Large intestine (tissue), 12 donors: ENCODE measurements at places on chromosomes 6 and 20. TPM values are rescaled to one million over a fixed set of nuclear protein-coding genes. Genes with fewer than 3 reads are reported as not detected.
A peak's percentile ranks its signal among the peaks of the same experiment; 100 is the strongest.

Gene OR2H2
- polyA plus RNA-seq: 0.03 TPM

Gene CCN6
- 0.43 TPM for polyA plus RNA-seq

Gene CD40
- polyA plus RNA-seq: 2.8 TPM

Gene TRAPPC3L
- polyA plus RNA-seq: 0.18 TPM

Gene EPPIN
- not detected for polyA plus RNA-seq

Gene TGM3
- 0.25 TPM for polyA plus RNA-seq

DNA sequence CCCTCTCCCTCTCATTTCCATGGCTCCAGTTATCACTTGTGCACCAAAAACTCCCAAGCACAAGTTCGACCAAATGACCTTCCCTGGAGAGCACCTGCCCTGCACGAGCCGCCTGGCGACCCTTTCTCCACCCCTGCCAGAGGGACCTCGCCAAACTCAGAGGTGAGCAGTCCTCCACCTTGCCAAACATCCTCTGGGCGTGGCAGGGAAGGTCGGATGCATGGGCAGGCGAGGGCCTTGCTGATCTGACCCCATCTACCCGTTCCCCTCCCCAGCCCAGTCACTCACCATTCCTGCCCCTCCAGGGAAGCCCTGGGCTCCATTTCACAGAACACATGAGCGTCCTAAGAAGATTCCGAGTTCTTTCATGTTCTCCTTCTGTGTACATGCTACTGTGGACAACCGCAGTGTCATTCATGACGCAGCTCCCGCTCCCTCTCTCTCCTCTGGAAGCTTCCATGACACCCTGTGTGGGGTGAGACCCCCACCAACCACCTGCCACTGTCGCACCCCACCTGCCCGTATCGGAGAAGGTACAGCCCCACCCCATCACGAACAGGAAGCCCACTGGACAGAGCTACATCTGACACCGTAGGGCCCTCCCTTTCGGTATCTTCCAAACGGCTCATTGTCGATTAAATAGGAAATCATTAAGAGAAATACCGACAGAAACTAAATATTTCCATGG, 104.3 kb downstream of the DACT2 start:
- H3K27me3 ChIP-seq: no peaks in the 10 kb centered on the region
- no peak overlapping the region for H3K4me3 ChIP-seq
- DNase-seq: no peak
- no peak overlapping the region for H3K27ac ChIP-seq
- no peaks in the 10 kb centered on the region for H3K36me3 ChIP-seq

GRCh38 chr6:15319677-15320076, 73.8 kb downstream of the JARID2 start:
- no peak overlapping the region for H3K4me3 ChIP-seq
- no peaks in the 10 kb centered on the region for H3K27me3 ChIP-seq
- peaks cover 18% of the 10 kb centered on the region for H3K4me1 ChIP-seq
- no peaks in the 10 kb centered on the region for H3K36me3 ChIP-seq
- no peak overlapping the region for H3K27ac ChIP-seq
- DNase-seq: no peak

- peaks cover 17% of the 10 kb centered on the region for H3K4me1 ChIP-seq
- no peaks in the 10 kb centered on the region for H3K36me3 ChIP-seq
- DNase-seq: no peak
- no peaks in the 10 kb centered on the region for H3K27me3 ChIP-seq
- H3K4me3 ChIP-seq: no peak overlapping the region
- H3K27ac ChIP-seq: no peak overlapping the region
Observed at GRCh38 chr6:52489881-52490280, 69.7 kb downstream of the EFHC1 start.

- peaks cover 6% of the 10 kb centered on the region for H3K4me1 ChIP-seq
- peak overlapping the region; percentile 69 for H3K27ac ChIP-seq
- H3K36me3 ChIP-seq: no peaks in the 10 kb centered on the region
- peak overlapping the region; percentile 57 for H3K4me3 ChIP-seq
Observed at GRCh38 chr6:28940858-28941683, 17.3 kb upstream of the TRIM27 start.

- H3K4me3 ChIP-seq: peak within 1 kb of the TSS; percentile 43
- DNase-seq: peak; percentile 18
- peaks cover 38% of the 10 kb centered on the region for H3K27me3 ChIP-seq
- no peaks in the 10 kb centered on the region for H3K36me3 ChIP-seq
- no peak within 1 kb of the TSS for H3K27ac ChIP-seq
Observed at GRCh38 chr20:54475334-54476168, at the start of gene DOK5. TSS of gene DOK5 (plus strand) at chr20:54475593. CDS start at chr20:54475947, 354 bp downstream.
